ENCODE measurements at places on chromosomes 3 and 15.
A peak's percentile ranks its signal among the peaks of the same experiment; 100 is the strongest.

DNA sequence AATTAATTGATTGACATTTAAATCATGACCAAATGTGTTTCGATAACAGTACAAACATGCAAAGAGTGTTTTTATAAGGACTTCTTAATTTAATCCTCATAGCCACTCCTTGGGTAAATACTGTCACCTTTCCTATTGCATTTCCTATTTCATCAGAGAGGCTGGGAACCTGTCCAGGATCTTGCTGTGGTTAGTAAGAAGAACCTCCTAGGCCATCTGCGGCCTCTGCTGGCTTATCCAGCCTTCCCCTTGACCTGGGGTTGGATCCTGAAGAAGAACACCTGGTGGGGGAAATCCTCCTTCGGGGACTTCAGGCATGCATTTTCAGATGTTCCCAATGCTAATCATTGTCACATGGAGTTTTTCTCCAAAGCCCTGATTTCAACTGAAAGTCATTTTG is 25.5 kb downstream of the GLDN start:
- no peaks in the 10 kb centered on the region for H3K27me3 ChIP-seq
- DNase-seq = no peak
- no peak overlapping the region for H3K4me3 ChIP-seq
- no peaks in the 10 kb centered on the region for H3K36me3 ChIP-seq

GRCh38 chr3:194598771-194599557 is 34.3 kb downstream of the TMEM44 start:
- no peaks in the 10 kb centered on the region for H3K27me3 ChIP-seq
- H3K4me3 ChIP-seq = no peak overlapping the region
- no peak for DNase-seq
- no peak overlapping the region for H3K27ac ChIP-seq
- no peaks in the 10 kb centered on the region for H3K36me3 ChIP-seq

DNA sequence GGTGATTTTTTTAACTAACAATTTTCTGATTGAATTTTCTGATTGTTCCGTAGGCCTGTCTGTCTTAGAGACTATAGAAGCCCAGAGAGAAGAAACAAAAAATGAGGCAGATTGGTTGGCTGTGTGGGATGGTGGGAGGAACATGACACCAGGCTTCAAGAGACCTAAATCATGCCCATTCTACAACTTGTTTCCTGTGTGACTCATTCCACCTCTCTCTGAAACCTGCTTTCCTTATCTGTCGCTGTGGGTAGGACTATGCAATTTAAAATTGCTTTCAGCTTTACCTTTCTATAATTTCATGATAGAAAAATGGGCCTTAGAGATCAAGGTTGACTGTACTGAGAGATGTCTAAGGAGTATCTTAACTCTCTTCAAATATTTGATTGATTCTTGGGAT is 44.5 kb downstream of the OXNAD1 start:
- H3K4me3 ChIP-seq = no peak overlapping the region
- H3K36me3 ChIP-seq = peaks cover 3% of the 10 kb centered on the region
- H3K27me3 ChIP-seq = no peaks in the 10 kb centered on the region
- no peaks in the 10 kb centered on the region for H3K4me1 ChIP-seq

DNA sequence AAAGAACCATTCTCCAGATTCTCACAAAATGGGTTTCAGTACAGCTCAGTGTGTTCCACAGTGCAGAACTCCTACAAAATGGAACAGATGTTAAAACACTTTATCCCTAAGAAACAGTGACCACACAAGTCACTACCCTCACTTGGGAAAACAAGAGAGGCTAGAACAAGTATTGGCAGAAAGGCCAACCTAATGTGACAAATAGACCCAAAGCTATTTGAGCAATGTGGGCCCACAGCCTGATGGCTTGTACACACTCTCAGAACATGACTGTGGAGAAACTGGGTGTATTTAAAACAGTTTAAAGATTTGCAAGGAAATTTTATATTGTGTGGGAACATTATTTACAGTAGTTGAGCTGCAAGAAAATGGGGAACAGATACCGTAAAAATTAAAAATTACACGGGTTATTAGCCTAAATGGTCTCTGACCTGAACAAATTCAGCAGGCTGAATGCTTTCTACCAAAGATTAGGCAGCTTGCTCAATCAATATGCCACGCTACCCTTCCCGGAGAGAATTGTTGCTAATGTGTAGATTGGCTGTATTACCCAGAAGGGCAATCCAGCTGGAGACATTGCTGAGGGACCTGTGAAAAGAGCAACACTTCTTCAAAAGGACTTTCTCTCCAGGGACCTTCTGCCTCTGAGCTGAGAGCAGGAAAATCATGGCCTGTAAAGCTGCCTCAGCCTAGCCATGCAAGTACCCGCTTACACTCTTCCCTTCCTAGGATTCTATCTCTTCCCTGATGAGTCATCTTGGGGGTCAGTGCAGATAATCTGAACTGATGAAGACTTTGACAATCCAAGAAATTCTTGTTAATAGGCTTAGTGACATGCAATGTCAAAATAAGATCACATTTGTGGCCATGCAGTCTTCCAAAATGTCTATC is 97.1 kb downstream of the STRIT1 start:
- H3K27ac ChIP-seq = no peak overlapping the region
- DNase-seq = no peak
- H3K27me3 ChIP-seq = peaks cover 2% of the 10 kb centered on the region
- H3K4me1 ChIP-seq = no peaks in the 10 kb centered on the region
- no peaks in the 10 kb centered on the region for H3K36me3 ChIP-seq

- H3K4me1 ChIP-seq = no peaks in the 10 kb centered on the region
- no peak overlapping the region for H3K4me3 ChIP-seq
- no peak for DNase-seq
- no peak overlapping the region for H3K27ac ChIP-seq
Observed at GRCh38 chr15:100229181-100230163, 112.3 kb downstream of the ADAMTS17 start.

DNA sequence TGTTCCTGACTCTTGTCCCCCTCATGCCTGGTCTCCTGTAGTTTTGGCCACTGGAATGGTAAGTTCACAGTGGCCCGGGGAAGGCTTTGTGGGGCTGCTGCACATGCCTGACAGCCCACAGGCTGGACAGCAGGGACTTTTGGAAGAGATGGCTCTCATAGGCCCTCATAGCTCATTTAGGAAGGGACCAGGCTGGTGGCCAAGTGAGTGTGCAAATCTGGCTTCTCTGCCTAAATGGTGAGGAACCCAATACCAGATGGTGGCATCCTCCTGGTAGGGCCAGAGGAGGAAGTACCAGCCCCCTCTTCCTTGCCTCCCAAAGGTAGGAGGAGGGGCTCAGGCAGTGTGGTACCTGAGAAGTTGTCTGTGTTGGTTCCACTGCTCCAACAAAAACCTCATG is 25.6 kb downstream of the ALPK3 start:
- H3K4me3 ChIP-seq = no peak overlapping the region
- DNase-seq = no peak
- peak overlapping the region; percentile 49 for H3K27ac ChIP-seq
- H3K4me1 ChIP-seq = peaks cover 5% of the 10 kb centered on the region
- peaks cover 2% of the 10 kb centered on the region for H3K36me3 ChIP-seq

DNA sequence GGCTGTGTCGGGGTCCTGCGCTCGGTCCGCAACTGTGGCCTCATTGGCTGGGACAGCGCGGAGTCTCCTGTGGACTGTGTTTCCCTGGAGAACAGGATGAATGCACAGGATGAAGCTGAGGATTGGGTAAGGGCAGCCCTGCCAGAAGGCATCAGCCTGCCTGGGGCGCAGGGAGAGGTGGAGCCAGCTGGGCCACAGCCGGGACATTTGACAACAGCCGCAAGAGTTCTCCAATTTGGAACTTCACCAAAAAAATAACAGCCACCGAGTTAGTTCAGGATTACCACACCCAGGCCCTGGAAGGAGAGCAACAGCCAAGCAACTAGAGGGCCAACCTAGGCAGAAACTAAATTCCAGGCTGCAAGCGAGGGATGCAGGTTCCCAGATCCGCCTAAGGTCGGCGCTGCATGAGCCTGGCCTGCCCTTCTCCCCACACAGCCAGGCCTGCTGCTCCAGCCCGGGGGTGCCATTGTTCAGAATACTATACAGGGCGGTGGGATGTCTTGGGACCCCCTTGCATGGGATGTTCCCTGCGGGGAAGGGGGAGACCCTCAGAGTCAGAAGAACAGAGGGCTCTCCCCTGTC is 229.3 kb downstream of the OCA2 start:
- H3K27me3 ChIP-seq = no peaks in the 10 kb centered on the region
- no peak overlapping the region for H3K27ac ChIP-seq
- H3K36me3 ChIP-seq = no peaks in the 10 kb centered on the region
- no peak overlapping the region for H3K4me3 ChIP-seq
- DNase-seq = no peak
- peaks cover 2% of the 10 kb centered on the region for H3K4me1 ChIP-seq

- H3K4me3 ChIP-seq = no peak overlapping the region
- H3K27ac ChIP-seq = no peak overlapping the region
- no peak for DNase-seq
- H3K4me1 ChIP-seq = no peaks in the 10 kb centered on the region
Observed at GRCh38 chr3:165852191-165852590, 15.0 kb upstream of the BCHE start.

- H3K27ac ChIP-seq = no peak overlapping the region
- no peaks in the 10 kb centered on the region for H3K36me3 ChIP-seq
- H3K4me1 ChIP-seq = peaks cover 2% of the 10 kb centered on the region
- no peaks in the 10 kb centered on the region for H3K27me3 ChIP-seq
Observed at GRCh38 chr3:170222647-170223541, 670 bp downstream of the PRKCI start.

GRCh38 chr15:73594109-73594508 is 39.1 kb downstream of the NPTN start:
- no peak overlapping the region for H3K27ac ChIP-seq
- no peak for DNase-seq
- no peaks in the 10 kb centered on the region for H3K36me3 ChIP-seq

DNA sequence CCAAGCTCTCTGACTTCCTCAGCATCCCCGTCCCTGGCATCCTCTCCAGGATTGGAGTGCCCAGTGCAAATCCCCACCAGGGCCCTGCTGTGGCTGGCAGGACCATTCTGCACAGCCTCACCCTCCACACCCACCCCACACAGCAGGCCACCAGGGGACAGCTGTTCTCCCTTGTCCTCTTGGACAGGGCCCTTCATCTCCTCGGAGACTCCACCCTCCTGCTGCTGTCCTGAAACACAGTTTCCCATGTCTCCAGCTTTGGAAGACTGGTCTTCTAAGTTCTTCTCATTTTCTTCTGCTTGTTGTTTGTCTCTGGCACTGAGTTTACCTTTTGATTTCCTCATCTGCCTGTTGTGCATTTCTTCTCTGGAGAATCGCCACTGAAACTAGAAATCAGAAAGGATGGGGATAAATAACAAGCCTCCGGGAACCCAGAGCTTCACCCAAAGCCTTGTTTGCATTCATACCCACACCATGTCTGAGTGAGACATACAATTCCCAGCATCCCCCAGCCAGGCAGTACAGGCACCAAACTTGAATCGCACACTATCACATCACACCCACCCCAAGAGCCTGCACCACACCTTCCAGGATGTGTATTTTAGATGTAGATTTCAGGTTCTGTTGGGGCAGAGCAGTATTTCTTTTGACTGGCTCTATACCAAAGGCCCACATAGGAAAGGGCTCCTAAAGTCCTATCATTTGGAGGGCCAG is 52.0 kb downstream of the OXNAD1 start:
- no peak for DNase-seq
- H3K36me3 ChIP-seq = peaks cover 6% of the 10 kb centered on the region
- H3K4me1 ChIP-seq = no peaks in the 10 kb centered on the region

DNA sequence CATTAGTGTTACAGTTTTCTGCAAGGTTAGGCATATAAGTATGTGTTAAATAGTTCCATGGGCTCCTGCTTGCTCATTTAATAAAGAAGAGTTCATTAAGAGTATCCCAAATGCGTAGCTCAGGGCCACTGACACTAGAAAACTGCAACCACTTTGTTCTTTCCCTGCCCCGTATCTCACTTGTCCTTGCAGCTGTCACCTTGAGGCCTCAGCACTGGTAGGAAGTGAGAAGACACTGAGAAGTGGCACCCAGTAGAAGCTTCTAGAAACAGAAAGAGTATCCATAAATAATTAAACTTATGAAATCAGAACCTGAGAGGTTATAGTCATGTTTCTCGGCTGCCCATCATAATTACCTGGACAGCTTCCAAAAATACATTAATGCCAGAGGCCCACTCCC is 266.0 kb downstream of the KCNMB2 start:
- DNase-seq = no peak
- H3K4me1 ChIP-seq = no peaks in the 10 kb centered on the region
- H3K4me3 ChIP-seq = no peak overlapping the region
- no peaks in the 10 kb centered on the region for H3K36me3 ChIP-seq

GRCh38 chr3:30044515-30044914 is 561.9 kb upstream of the TGFBR2 start:
- no peak overlapping the region for H3K27ac ChIP-seq
- H3K27me3 ChIP-seq = no peaks in the 10 kb centered on the region
- no peak overlapping the region for H3K4me3 ChIP-seq
- H3K4me1 ChIP-seq = no peaks in the 10 kb centered on the region
- DNase-seq = no peak
- H3K36me3 ChIP-seq = no peaks in the 10 kb centered on the region

DNA sequence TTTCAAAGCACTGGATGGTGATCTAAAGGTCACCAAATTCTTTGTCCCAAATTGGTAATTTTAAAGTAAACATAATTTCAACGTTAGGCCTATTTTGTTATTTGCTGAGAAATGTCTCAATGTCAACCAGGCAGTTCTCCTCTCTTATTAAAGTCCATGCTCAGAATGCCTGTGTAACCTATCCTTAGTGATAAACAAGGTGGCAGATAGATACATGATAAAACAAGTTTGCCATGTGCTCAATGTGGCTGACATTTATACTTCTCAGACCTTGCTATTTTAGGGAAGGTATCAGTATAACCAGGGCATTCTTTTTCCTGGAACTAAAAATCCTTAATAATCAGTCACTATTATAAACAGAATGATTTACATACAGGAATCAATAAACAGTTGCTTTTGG is 8.5 kb downstream of the MBNL1 start:
- no peak overlapping the region for H3K4me3 ChIP-seq
- peaks cover 6% of the 10 kb centered on the region for H3K4me1 ChIP-seq
- peak overlapping the region; percentile 82 for H3K27ac ChIP-seq
- no peaks in the 10 kb centered on the region for H3K36me3 ChIP-seq

DNA sequence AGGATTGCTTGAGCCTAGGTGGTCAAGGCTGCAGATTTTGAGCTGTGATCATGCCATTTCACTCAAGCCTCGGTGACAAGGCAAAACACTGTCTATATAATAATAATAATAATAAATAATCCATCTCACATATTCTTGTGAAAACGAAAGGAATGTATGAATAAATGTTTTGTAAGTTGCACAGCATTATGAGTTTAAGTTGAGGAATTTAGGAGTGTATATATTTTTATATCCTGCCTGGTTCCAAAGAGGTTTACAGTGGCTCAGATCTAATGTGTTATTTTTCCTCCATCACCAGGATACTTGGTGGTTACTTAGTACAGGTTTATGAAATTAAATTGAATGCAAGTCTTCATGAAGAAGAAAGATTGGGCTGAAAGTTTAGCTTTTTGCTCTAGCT is 77.2 kb downstream of the ATG7 start:
- no peaks in the 10 kb centered on the region for H3K4me1 ChIP-seq
- no peak for DNase-seq
- no peak overlapping the region for H3K27ac ChIP-seq
- peaks cover 11% of the 10 kb centered on the region for H3K36me3 ChIP-seq

DNA sequence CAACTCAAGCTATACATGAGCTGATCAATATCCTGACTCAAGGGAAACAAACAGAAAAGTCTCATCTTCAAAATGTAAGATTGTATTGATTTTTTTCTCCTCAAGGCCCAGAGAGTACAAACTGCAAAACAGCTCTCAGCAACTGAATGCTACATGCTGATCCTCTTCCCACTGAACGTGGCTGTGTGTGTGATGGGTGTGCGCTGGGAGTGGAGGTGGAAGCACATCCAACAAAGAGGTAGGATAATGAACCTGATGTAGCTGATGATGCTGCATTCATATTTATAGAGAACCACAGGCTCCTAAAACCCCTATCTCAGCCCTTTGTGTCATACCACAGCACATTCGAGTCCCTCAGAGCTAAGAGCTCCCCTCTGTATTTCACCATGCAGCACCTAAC is 56.8 kb downstream of the GABRB3 start:
- H3K27me3 ChIP-seq = no peaks in the 10 kb centered on the region
- DNase-seq = no peak
- H3K4me1 ChIP-seq = no peaks in the 10 kb centered on the region
- no peaks in the 10 kb centered on the region for H3K36me3 ChIP-seq
- H3K27ac ChIP-seq = no peak overlapping the region

Data from aorta (tissue), 5 donors.